ENCODE measurements at places on chromosomes 12 and 14.

DNA sequence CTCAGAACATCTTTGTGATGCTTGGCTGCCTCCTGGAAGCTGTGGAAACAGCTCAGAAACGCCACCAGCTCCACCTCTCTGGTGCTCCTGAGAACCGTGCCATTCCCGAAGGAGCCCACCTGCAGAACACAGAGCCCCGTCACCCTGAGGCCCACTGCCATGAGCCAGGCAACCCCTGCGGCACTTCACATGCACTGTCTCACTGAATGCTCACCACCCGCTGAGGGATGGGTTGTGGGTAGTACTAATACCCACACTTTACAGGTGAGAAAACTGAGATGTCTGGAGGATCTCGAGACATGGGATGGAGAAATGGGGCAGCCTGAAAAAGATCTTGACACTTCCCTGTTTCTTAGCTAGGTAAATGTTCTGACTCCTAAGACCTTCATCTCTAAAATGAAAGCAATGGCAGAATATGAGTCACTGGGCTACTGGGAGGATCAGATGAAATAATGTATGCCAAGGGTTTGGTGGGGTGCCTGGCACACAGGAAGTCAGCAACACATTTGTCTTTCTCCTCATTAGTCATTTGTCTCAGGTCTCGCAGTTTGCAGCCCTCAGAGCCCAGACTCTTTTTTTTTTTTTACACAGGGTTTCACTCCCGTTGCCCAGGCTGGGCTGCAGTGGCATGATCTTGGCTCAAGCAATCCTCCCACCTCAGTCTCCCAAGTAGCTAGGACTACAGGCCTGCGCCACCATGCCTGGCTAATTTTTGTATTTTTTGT, 5.3 kb downstream of the OASL start:
- DNase-seq: no peak

- no peak for DNase-seq
Observed at GRCh38 chr12:50529345-50529744, 24.6 kb downstream of the DIP2B start.

DNA sequence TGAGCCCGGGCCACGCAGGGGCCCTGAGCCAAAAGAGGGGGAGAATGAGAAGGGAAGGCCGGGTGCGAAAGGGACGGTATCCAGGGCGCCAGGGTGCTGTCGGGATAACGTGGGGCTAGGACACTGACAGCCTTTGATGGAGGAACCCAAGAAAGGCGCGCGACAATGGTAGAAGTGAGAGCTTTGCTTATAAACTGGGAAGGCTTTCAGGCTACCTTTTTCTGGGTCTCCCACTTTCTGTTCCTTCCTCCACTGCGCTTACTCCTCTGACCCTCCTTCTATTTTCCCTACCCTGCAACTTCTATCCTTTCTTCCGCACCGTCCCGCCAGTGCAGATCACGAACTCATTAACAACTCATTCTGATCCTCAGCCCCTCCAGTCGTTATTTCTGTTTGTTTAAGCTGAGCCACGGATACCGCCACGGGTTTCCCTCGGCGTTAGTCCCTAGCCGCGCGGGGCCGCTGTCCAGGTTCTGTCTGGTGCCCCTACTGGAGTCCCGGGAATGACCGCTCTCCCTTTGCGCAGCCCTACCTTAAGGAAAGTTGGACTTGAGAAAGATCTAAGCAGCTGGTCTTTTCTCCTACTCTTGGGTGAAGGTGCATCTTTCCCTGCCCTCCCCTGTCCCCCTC, 3.0 kb downstream of the SSTR1 start:
- DNase-seq: no peak

GRCh38 chr12:51749206-51749985, 99.1 kb downstream of the FIGNL2 start:
- no peak for DNase-seq

- DNase-seq: no peak
Observed at GRCh38 chr12:95547522-95548055, 3.7 kb downstream of the USP44 start.

DNA sequence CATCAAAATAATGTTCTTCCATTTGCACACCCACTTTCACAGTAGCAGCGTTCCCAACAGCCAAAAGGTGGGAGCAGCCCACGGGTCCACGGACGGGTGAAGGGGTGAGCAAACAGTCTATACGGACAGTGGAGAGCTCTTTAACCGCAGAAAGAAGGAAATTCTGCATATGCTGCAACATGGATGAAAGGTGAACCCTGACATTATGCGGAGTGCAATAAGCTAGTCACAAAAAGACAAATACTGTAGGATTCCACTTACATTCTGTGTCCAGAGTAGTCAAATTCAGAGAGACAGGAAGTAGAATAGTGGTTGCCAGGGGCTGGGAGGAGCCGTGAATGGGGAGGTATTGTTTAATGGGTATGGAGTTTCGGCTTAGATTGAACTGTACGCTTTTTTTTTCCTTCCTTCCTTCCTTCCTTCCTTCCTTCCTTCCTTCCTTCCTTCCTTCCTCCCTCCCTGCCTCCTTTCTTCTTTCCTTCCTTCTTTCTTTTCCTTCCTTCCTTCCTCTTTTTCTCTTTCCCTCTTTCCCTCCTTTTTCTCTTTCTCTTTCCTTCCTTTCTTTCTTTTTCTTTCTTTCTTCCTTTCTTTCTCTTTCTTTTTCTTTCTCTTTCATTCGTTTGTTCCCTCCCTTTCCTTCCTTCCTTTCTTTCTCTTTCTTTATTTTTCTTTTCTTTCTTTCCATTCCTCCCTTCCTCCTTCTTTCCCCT, 15.8 kb upstream of the ANKRD9 start:
- DNase-seq: peak; percentile 21

- DNase-seq: no peak
Observed at GRCh38 chr12:95118138-95118787, 44.8 kb upstream of the NR2C1 start.

GRCh38 chr14:73610687-73611086, 1.6 kb upstream of the ACOT6 start:
- no peak for DNase-seq

DNA sequence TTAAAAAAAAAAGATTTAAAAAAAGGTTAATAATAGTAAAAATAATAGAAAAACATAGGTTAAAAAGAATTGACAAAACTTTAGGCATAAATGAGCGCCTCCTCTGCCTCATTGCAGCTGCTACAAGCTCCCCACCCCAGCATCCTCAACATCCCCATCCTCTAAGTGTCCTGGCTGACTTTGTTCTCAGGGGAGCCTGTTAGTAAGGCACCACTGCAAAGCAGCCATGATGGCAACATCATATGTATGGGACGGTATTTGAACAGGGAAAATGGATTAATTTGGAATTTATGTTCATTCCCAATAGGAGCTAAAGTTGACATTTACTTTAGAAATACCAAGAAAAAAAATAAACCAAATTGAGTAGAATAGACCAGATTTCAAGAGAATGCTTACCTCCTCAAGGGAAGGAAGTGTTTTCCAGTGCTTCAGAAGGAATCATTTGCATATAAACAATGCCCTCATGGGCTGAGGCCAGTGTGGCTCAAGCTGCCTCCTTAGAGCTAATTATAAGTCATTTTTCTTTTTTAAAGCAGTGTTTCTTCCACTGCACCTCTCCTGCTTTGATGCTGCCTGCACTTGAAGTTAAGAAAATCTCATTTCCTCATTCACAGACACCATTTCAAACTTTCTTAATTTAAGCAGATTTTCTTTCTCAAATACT, 59.6 kb downstream of the DACT1 start:
- DNase-seq: no peak

GRCh38 chr14:105447651-105448640, 26.7 kb upstream of the CRIP2 start:
- DNase-seq: no peak

DNA sequence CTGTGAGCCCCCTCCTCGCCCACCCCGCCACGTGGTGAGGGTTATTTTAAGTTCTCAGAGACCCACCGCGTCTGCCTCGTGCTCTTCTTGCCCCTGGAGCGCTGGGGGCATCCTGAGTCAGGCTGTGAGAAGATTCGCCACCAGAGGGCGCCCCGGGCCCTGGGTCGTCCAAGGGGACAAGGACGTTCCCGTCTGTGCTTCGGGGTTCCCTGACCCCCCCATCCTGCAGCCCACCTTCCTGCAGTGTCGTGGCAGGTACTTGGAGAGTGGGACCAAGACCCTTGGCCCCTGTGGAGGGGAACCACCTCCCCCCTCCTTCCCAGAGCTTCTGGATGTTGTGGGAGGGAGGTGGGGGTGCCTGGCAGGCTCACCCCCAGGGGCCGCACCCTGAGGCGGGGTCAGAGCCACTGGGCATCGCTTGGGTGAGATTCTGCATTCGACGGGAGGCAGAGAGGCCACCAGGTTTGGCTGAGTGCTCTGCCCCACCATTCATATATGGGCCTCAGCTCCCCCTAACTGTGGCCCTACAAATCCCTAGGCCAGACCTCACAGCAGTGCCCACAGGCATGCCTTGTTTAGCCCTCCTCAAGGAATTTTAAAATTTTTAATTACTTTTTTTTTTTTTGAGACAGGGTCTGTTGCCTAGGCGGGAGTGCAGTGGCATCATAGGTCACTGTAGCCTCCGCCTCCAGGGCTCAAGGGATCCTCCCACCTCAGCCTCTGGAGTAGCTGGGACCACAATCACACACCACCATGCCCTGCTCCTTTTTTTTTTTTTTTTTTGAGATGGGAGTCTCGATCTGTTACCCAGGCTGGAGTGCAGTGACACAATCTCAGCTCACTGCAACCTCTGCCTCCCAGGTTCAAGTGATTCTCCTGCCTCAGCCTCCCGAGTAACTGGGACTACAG, 17.0 kb downstream of the RHOF start:
- no peak for DNase-seq

DNA sequence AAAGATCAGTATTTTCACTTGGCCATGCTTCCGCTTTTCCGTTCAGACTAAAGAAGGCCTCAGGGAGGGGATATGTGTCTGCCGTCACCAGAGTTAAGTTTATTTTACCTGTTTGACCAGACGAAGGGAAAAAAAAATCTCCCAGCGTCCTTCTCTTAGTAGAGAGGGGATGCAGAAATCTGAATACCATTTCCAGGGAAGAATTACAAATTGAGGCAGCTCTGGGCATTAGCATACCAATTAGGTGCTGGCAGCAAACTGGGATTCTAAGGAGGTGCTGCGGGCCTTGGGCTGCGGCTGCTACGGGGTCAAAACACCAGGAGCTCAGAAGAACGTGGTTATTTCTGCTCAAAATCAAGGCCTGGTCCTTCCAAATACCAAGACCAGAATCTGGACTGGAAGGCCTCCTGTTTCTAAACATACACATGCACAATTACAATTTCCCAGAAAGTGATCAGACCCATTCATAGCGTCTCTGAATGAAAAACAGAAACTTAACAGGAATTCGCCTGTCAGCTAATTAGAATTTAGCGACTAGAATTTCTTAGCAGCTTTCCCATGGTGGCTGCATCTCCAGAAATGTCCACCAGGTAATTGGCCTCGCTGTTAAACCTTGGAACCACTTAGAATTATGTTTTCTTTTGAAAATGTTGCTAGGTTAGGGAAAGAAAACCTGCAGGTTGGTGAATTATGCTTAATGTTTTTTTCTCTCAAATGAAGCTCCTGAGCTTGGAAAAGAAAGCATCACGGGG, 617.0 kb downstream of the VRK1 start:
- no peak for DNase-seq

DNA sequence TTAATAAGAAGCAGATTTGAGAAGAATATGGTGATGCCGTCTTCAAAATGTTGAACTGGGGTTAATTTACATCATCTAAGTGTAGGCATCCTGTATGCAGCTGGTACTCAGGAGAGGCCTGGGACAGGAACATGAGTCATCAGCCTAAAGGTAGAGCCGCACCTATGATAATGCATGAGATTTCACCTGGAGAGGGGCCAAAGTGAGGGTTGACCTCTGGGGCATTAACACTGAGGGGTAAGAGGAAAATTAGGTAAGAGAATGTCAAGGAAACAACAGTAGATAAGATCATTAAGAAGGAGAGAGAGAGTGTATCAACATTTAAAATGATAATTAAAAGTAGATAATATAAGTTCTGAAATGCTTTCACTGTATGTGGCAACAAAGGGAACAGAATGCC, 20.2 kb upstream of the SSTR1 start:
- DNase-seq: no peak

- no peak for DNase-seq
Observed at GRCh38 chr14:34169561-34169960, 218.7 kb upstream of the EGLN3 start.

- DNase-seq: no peak
Observed at GRCh38 chr12:28424965-28425364, 234.7 kb downstream of the CCDC91 start.

DNA sequence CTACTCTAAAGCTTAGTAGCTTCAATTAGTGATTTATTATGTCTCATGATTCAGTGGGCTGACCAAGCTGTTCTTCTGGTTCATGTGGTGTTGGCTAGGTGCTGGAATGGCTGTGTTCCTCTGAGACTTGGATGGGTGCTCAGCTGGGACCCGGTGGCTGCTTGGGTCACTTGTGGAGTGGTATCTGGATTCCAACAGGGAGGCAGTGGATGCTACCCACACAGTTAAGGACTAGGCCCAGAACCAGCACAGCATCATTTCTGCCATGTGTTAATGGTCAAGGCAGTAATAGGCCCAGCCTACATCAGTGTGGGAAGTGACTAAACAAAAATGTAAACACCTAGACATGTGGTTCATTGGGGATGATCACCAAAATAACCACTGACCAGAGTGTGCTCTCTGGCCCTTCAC, 72.2 kb downstream of the FGD4 start:
- no peak for DNase-seq

DNA sequence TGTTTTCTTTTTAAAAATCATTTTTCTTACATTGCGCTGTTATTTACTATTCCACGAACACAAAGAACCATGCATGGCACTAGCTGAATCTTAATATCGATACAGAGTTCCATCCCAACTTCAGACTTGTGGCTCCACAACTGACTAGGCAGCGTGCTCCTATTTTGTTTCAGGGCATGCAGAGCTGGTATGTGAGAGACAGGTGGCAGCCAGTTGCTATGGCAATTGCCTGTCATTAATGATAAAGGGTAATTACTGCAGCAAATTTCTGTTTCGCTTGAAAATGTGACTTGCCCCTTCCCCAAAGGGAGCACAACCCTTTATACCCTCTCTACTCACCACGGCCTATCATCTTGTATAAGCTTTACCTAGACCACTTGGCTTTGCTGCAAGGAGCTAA, 113.1 kb upstream of the G2E3 start:
- no peak for DNase-seq

GRCh38 chr14:76918256-76918781, 92.1 kb downstream of the LRRC74A start:
- peak; percentile 65 for DNase-seq

DNA sequence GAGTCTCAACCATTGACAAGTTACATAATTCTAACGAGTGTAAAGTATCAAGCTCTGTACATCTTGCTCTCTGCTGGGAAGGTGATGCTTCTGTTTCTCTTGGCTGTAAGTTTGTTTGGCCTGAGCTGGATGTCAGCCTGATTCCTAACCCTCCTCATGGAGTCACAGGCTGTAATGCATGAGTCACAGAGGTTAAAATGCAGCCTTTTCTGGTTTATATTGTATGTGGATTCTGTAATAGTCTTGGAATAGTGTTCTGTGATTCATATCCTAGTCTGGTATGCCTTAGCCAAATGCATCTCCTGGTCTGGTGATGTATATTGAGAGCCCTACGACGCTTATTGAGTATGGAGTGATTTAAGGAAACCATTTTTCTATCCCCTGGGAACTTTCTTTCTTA, 104.5 kb upstream of the FRMD6 start:
- DNase-seq: no peak
